Temporal lobe (tissue), 4 donors: ENCODE measurements at places on chromosomes 11 and 22. TPM values are rescaled to one million over a fixed set of nuclear protein-coding genes. Genes with fewer than 3 reads are reported as not detected.

The SLC15A3 gene
- 2.0 TPM for total RNA-seq

The IL17REL gene
- total RNA-seq, result 0.25 TPM

The OR5AK2 gene
- total RNA-seq, result not detected

The NPTXR gene
- 20.9 TPM for total RNA-seq

The TMEM121B gene
- 15.5 TPM for total RNA-seq
